AG09319 (cell line): ENCODE measurements at places on chromosomes 4 and X.

- DNase-seq, result no peak
Measured at GRCh38 chrX:23271026-23271425, 63.6 kb upstream of the PTCHD1 start.

GRCh38 chrX:23670528-23670927 is 3.2 kb downstream of the PRDX4 start:
- no peak for DNase-seq

DNA sequence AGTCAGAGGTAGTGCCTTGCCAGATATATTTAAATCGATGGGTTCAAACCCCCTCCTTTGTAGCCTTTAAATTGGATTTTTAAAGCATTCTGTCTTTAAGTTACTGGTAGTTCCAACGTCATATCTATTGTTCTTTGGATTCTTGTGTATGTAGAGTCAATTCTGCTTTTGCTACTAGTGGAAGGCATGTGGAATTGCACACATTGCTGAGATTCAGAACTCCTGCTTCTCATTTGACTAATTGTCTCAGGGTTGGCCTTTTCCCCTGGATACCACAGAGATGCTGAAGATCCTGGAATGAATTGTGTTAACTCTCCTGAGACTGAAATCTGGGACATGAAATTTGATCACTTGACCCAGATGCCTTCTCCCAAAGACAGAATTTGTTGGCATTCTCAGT is 328.3 kb upstream of the RPS6KA3 start:
- DNase-seq, result no peak

GRCh38 chr4:179530958-179531357 is 2088.7 kb upstream of the AGA start:
- no peak for DNase-seq

GRCh38 chr4:51840781-51841180 is 2.2 kb upstream of the DCUN1D4 start:
- DNase-seq, result no peak

GRCh38 chr4:7584098-7584497 is 149.4 kb upstream of the PSAPL1 start:
- DNase-seq, result no peak

GRCh38 chrX:122188751-122189150 is 995.3 kb upstream of the GRIA3 start:
- DNase-seq, result no peak

DNA sequence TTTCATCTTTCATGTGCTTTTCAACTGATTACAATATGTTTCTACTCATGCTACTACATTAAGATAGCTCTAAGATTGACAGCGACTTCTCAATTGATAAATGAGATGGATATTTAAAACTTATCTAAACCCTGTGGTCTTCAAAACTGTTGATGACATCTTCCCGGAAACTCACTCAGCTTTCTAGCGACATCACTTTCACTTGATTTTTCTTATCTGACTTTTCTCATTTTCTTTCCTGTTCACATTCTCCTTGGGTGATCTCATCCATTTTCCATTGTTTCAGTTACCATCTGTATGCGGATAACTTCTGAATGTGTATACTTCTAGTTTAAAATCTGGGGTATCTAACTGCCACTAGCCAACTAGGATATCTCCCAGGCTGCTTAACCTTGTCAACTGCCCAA is 3.1 kb downstream of the POLR2B start:
- DNase-seq, result no peak

- no peak for DNase-seq
Measured at GRCh38 chrX:86039625-86040568, 7.5 kb downstream of the CHM start.

GRCh38 chr4:76212851-76213414 is 691 bp downstream of the SCARB2 start:
- no peak for DNase-seq
